ENCODE measurements at places on chromosomes 6 and 20. TPM values are rescaled to one million over a fixed set of nuclear protein-coding genes. Genes with fewer than 3 reads are reported as not detected.

GRCh38 chr6:147900247-147900830 lies 391.8 kb downstream of the SAMD5 start:
- peak; percentile 10 for DNase-seq

DNA sequence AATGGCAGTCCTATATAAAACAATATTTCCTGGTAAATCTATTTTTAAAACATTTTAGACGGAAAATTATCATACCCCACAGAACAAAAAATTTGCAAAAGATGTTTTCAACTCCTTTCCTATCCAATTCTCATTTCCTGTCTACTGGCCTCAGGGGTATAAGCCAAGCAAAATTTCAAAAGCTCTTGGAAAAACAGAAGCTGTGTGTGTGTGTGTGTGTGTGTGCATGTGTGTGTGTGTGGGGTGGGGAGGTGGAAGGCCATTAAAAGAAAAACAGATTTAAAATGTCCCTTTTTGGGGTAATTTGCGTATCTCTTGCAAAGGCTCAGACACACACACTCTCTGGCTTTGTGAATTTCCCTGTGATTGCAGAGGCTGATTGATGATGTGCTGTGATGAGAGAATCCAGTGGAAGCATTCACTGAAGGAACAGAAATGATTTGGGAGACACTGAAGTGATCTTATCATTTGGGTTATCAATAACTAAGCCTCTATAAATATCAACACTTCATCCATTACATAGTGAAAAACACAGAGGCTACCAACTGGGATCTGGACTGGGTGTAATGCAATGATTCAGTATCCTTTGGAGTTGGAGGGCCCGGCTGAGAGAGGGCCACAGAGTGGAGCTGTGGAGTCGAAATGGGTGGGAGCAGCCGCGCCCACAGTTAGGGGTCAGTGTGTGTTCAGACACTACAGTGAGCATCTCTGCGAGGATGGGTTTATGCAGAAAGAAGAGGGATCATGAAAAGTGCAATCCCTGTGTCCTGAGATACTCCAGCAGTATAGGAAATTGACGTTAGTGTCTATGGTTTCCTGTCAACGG lies 106.8 kb upstream of the PREP start:
- no peak for DNase-seq

GRCh38 chr20:41030531-41031242 lies 2.1 kb downstream of the TOP1 start:
- DNase-seq = peak; percentile 59

GRCh38 chr6:90604546-90604945 lies 17.7 kb upstream of the MAP3K7 start:
- DNase-seq = no peak

DNA sequence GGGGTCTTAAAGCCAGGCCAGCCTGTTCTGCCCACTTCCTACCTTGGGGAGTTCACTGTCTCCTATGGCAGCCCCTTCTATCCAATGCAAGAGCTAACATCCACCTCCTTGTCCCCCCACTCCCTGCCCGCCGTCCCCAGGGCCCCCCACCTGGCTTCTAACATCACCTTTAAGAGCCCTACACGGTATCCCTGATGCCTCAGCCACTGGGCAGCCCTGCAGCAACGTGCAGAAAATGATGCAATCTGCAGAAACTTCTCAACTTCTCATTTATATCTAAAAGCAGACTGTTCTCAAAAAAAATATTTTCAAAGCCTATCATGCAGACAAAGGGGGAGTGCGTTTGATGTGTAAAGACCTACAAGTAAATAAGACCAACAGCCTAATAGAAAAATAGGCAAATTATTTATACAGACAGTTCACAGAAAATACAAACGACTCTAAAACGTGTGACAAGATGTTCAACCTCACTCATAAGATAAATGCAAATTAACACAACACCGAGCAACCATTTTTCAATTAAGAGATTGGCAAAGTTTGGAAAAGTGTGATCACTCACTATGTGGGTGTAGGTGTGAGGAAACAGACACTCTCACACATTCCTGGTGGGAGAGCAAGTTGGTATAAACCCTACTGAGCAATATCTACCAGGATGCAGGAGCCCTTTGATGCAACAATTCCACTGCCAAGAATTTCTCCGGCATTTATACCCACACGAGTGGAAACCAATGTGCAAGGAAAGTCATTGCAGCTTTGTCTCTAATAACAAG lies 15.1 kb upstream of the HCK start:
- DNase-seq = no peak

NRSN1 gene
- total RNA-seq = not detected

Data from M059J (cell line).